ENCODE measurements at places on chromosomes 7 and 10.

DNA sequence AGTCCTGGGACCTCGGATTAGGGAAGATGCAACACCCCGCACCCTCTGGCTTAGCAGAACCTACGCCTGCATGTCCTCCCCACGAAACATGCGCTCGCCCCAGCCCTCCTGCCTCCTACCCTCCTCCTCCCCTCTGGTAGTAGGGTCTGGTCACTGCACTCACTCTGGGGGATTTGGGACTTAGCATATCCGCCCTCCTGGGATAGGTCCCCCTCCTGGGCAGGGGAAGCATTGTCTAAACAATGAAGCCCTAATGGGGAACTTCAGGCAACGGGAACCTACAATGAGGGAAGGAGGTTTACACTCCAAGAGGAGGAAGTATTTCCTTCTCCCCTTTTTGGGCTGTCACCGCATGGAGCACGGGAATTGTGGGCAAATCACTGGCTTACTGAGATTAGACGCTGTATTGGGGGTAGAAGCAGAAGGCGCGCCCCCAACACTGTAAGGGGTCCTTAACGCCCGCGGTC, 892 bp downstream of the CRHR2 start:
- no peak for DNase-seq

GRCh38 chr10:3647074-3647473, 137.9 kb downstream of the KLF6 start:
- DNase-seq: no peak

DNA sequence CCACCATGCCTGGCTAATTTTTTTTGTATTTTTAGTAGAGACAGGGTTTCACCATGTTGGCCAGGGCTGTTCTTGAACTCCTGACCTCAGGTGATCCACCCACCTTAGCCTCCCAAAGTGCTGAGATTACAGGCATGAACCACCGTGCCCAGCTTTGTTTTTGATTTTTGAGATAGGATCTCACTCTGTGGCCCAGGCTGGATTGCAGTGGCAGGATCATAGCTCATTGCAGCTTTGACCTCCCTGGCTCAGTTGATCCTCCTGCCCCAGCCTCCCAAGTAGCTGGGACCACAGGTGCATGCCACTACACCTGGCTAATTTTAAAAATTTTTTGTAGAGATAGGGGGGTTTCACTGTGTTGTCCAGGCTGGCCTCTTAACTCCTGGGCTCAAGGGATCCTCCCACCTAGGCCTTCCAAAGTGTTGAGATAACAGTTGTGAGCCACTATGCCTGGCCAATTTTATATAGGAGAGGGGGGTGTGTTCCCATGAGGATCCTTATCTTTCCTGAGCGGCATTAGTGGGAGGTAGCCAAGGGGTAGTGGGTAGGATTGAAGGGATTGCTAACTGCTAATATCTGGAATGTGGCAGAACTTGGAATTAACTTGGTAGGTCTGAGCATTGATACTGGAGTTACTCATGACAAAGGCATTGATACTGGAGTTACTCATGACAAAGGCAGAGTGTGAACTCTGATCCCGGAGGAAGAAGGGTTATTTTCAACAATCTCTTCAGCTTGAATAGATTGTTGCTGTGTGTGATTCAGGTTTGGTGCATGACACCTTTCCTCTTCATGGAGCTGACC, 1.0 kb upstream of the NOLC1 start:
- DNase-seq: no peak

DNA sequence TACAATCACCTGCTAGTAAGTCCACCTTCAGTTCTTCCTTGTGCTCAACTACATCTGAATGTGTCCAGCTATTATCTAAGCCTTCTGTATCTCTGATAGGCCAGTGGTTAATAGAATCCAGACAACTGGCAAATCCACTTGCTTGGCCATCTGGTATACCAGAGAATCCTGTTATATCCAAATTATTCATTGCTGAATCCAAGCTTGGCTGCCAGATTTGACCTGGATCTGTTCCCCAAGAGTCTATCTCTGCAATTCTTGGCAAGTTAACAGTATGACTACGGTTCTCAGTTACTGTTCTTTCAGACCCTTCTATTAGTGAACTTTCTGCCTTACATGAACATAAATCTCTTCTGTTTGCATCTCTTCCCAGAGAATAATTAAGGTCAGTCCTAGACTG, 154.6 kb upstream of the TARP start:
- DNase-seq: no peak

DNA sequence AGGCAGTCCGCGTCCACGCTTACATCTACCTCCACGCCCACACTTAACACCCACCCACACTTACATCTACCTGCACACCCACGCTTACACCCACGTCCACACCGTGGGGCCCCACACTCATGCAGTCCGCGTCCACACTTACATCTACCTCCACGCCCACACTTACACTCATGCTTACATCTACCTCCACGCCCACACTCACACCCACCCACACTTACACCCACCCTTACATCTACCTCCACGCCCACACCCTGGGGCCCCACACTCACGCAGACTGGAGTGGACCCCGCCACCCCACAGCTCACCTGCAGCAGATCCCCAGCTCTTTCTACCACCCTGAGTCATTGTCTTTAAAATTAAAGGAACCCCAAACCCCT, 32.4 kb upstream of the PWWP2B start:
- peak; percentile 45 for DNase-seq

GRCh38 chr10:50480054-50481007, 143.4 kb downstream of the SGMS1 start:
- DNase-seq: no peak

DNA sequence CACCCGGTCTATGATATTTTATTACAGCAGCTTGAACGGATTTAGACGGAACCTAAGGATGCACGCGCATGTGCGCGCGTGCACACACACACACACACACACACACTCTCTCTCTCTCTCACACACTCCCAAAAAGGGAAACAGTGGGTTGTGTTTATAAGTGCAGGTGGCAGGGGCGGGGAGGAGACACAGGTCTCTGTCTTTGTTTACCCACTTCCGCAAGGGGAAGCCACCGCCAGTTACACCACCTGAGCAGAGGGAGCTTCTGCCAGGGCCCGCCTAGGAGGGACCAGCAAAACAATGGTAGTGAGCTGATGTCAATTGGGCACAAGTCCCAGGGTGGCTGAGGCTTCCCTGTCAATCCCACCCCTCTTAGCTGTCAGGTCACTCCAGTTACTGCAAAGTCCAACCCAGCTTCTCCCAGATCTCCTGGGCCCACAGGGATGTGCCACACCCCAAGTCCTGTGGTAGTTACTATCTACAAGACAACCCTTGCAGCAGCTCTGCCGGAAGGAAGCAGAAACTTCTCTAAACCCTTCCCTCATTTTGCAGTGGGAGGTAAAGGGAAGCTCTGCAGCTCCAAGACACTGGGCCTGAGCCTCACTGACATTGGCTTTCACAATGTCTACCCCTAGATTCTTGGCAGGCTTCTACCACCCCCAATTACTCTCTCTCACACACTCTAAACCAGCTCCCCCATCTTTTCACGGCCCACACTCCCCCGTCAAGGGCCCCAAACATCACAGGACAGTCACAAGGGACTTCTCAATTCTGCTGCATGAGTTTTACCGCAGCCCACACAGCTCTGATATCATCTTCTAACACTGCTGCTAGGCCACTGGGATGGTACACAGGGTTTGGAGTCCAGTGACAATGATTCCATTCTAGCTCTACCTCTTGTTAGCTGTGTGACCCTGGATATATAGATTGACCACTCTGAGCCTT, 17.6 kb downstream of the ANXA11 start:
- DNase-seq: peak; percentile 53

DNA sequence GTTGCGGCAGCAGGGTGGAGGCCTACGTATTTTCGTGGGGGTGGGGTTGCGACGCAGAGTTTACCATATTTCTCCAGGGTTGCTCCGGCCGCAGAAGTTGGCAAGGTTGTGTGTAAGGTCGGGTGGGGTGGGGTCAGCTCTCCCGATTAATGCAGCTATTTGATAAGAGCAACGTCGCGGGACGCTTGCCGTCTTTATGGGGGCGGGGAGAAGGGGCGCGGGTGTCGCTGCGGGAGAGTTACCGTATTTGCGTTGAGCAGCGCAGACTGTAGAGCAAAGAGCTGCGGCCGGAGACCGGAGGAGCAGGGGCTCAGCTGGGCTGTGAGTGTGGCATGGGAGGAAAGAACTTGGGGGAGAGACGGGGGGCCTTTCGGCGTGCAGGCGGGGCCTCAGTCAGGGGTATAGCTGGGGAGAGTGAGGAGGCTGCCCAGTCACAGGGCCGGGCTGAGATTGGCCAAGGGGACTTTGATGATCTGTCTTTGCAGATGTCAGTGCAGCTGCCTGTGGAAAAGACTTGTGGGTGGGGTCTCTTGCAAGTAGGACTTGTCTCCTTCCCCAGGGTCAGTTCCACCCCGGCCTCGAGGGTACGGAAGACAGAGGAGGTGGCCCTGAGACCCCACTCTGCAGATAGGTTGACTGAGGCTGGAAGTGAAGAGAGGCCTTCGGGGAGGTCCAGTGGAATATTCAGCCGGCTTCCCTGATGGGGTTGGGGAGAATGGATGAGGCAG, 26.6 kb downstream of the ZNF775 start:
- no peak for DNase-seq

DNA sequence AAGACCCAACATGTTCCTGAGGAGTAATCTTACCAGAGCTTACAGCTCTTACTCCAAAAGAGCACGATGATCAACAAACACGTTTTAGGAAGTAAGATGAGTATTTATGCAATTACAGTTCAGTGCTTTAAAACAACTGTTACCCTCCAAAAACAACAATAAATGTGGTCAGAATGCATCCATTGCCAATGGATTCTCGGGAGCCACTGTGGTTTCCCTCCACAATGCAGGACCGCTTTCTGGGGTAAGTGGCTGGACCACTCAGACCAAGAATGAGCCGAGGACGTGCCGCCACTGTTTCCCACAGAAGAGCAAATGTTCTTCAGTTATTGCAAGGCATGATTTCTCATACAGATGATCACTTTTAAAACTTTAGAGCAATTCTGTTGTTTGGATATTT, 232.3 kb upstream of the MKLN1 start:
- no peak for DNase-seq

DNA sequence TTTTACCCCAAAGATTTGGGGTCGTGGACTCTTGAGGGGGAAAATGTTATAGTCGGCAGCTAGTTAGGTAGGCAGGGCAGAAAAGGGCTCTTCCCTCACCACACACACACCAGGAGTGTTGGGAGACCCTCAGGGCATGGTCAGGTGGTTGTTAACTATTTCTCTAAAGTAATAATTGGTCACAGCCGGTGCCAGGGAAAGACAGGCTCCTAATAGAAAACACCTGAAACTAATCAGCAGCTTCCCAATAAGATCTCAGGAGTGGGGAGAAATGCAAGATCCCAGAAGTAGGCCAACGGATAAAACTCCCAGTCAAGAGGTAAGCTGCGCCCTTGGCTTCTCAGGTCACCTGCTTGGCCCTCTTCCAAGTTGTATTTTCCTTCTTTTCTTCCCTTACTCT, 213.1 kb downstream of the PHTF2 start:
- DNase-seq: no peak

DNA sequence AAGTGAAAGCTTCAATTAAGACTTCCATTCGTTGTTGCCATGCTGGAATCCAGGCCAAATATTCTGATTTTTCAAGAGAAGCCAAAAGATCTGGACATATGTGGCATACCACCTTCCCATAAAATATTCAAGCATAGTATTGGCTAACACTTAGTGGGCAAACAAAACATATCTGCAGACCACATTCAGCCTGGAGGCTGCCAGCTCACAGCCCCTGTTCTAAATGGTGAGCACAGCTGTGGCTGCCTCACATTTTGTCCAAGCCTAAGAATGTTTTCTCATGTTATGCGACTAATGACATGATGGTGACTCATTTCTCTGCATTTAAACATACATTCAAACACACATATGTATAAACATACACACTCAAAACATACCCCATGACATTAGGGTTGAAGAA, 10.6 kb upstream of the CALU start:
- DNase-seq: no peak

- no peak for DNase-seq
Observed at GRCh38 chr10:8072211-8072610, 17.7 kb downstream of the GATA3 start.

- no peak for DNase-seq
Observed at GRCh38 chr10:93464776-93465388, 17.3 kb downstream of the MYOF start.

- no peak for DNase-seq
Observed at GRCh38 chr10:10824591-10825148, 193.0 kb upstream of the CELF2 start.

DNA sequence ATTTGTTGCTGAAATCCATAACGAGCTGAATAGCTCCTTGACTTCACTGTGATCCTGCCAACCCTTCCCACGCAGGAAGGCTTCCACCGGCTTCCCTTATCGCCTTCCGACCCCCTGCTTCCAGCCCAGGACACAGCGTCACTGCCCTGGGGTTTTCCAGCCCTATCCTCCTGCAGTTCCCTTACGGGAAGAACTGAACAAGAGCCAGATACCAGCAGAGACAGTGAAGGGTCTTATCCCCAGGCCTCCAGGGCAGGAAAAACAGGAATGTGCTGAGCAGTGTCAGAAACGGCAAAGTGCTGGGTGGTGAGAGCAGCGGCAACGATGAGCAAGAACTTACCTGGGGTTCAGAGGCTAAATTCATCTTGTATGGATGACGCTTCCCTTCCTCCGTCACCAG, 22.4 kb downstream of the PDLIM1 start:
- DNase-seq: no peak

GRCh38 chr7:156722043-156722826, 81.7 kb downstream of the RNF32 start:
- no peak for DNase-seq

DNA sequence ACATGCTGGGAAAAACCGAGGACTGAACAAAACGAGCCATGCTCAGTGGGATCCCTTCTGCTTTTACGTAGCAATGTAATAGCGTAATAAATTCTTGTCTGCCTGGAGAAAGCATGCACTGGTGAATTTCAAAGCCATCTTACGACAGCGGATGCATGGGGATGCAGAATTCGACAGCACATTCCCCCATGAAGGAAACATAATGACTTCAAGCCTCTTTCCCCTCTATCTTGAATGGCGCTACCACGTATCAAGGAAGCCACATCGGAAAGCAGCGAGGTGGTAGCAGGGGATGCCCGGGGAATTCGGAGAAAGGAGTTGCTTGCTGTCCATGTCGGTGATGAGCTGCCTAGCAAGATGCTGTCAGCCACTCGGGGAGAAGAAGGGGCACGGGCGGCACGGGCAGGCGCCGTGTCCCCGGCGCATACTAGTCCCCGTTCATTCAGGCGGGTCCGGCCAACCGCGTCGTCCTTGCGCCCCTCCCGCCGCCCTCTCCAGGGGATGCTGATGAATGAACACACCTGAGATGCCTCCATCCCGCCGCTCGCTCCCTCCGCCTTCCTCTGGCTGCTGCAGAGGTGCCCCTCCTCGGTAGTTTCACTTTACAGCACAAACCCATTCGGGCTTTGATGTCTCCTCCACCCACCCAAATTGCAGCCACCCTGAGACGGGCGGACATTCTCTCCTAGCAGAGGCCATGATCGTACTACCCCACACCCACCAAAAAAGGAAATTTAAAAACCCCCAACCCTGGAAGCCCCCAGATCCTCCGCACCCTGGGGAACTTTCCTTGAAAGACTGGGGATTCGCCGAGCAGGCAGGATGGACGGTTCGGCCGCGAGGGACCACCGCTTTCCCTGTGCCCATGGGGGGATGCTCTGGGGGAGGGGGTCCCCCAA, 644 bp downstream of the SORBS1 start:
- DNase-seq: peak; percentile 28

GRCh38 chr10:120052964-120053702, 160.6 kb downstream of the SEC23IP start:
- DNase-seq: no peak
